Spleen (tissue), 13 donors: ENCODE measurements at places on chromosomes 16 and 17. TPM values are rescaled to one million over a fixed set of nuclear protein-coding genes. Genes with fewer than 3 reads are reported as not detected.
A peak's percentile ranks its signal among the peaks of the same experiment; 100 is the strongest.

GRCh38 chr17:43958748-43959352, 5.1 kb upstream of the PYY start:
- DNase-seq: no peak

GRCh38 chr17:28957992-28958355, 6.7 kb upstream of the PHF12 start:
- DNase-seq: no peak

SNX20 gene
- 17.6 TPM for polyA plus RNA-seq

LRRC45 gene
- 13.6 TPM for polyA plus RNA-seq

CBX8 gene
- 2.5 TPM for polyA plus RNA-seq

GRCh38 chr17:28193241-28193640, 125.8 kb upstream of the TMEM97 start:
- DNase-seq: no peak

DNA sequence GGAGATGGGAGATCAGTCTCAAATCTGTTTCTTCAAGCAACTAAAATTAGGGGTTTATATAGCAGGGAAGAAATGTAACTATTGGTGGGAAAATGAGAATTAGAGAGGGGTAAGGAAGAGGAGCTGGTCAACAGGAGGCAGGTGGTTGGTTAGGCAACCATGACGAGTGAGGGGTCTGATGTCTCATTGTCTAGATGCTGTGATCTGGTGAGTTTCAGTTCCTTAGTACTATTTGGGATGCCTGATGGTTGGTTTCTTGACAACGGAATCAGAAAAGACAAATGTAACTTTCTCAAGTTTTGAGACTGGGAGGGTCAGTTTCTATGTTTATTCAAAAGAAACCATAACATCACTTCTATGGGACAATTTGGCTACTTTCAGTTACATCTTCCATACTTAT, 415.3 kb upstream of the C16orf82 start:
- no peak for DNase-seq

VMO1 gene
- 8.4 TPM for polyA plus RNA-seq

CRYM gene
- polyA plus RNA-seq: 0.22 TPM

GRCh38 chr17:40319651-40320540, 10.9 kb downstream of the RARA start:
- peak; percentile 93 for DNase-seq

- DNase-seq: no peak
Measured at GRCh38 chr16:79902351-79902750, 301.8 kb upstream of the MAF start.

DNA sequence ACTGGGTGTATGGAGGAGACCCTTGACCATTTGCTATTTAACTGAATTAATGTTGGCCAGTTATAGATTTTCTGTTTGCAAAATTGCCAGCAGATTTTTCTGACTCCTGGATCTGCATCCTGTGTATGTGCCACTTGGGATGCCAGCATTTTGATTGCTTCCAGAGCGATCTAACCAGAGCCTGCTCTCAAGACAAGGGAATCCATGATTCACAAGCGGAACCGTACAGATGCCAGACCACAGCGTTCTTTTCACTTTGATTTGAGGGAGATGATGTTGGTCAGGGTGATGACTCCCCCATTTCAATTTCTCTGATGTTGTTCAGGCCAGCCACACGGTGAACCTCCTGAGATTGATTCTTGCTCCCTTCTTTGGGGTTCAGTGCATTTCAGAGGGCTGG, 228.7 kb downstream of the CDH13 start:
- no peak for DNase-seq

GRCh38 chr16:84082110-84082509, 34.6 kb downstream of the MBTPS1 start:
- no peak for DNase-seq

NPIPA7 gene
- 17.4 TPM for polyA plus RNA-seq

- no peak for DNase-seq
Measured at GRCh38 chr16:86171329-86171728, 272.4 kb downstream of the IRF8 start.

DNA sequence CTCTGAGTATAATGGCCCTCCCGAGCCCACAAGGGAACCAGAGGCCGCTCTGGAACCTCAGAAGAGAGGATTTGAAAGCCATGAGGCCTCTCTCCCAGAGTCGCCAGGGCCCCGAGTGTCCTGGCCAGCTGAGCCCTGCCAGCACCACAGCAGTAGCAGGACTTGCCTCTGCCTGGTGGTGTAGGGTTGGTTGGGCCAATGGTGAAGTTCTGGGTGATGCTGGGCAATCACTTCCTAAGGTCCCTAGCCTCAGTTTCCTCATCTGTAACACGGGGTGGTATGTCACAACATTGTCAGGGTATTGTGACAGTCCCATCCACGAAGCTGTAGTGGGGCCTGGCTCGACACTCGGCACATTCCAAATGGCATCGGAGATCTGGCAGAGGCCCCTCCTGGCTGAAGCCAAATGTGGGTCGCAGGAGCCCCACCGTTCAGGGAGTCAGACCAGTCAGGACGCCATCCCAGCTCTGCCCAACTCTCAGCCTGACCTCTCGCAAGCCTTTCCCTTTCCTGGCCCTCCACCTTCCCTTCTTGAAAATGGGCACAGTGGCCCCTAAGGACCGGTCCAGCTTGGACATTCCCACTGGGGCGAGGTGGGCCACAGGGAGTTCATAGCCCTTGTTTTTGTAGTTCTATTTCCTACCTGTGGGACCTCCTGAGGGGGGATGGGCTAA, 1.7 kb downstream of the NATD1 start:
- peak; percentile 77 for DNase-seq

- DNase-seq: no peak
Measured at GRCh38 chr17:66310528-66311148, 8.2 kb downstream of the PRKCA start.

DNA sequence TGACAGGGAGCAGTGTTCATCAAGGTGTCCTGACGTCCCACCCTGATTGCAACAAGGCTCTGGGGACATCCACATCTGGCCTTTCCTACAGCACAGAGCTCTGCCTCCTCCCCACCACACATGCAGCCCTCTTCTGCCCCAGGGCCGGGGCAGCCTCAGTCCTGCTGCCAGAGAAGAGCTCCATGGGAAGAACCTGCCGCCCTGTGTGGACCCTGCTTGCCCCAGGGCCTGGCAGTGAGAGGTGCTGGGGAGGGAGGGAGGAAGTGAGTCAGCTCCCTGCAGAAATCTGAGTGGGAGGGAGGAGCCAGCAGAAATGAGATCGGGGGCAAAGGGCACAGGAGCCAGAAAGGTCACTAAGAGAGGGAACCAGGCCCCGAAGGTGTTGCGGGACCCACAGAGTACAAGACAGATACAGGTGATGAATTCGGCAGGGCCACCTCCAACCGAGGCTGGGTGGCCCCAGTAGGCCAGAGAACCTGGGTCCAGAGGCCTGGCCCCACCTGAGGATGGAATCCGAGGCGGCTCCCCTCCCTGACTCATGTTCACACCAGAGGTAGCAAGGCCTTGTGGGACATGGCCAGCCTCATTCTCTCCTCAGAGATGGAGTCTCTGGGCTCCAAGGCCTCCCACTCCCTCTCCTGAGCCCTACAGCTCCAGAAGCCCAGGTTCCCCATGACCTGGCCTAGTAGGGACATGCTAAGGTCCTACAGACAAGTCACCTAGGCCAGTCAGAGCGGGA, 24.8 kb downstream of the MYO18A start:
- DNase-seq: peak; percentile 81

CDIP1 gene
- 13.8 TPM for polyA plus RNA-seq

- no peak for DNase-seq
Measured at GRCh38 chr17:38961413-38961812, 5.8 kb downstream of the FBXO47 start.

ODAD4 gene
- 0.35 TPM for polyA plus RNA-seq

DNA sequence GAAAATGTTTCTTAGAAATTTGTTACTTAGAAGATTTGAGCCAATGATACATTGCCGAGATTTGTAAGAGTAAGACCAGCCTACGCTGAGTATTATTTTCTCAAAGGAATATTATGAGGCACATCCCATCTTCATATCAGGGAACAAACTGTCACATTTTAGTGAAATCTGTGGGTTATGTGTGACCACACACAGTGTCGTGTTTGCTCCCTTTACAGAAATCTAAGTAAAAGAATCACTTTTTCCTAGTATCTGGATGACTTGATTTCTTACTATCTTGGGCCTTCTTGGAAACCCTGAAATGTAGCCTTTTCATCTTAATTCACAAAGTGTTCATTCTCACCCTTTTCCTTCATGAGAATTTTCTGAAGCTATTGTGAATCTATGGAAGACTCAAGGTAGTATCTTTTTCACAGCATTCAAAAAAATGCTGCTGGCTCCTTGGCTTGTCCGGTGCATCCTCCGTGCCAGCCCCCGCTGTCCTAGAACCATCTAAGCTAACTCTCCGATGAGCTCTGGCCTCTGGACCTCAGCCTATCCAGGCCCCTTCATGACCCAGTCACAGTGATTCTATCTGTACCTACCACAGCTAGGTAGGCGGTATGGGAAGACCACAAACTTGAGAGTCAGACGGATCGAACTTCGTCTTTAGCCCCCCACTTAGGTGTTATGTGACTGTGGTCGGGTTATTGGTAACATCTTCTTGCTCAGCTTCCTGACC, 524.3 kb downstream of the MAF start:
- no peak for DNase-seq

ABCC11 gene
- polyA plus RNA-seq: not detected

GRCh38 chr16:57778658-57779057, 23.6 kb downstream of the KIFC3 start:
- no peak for DNase-seq

CDRT15L2 gene
- polyA plus RNA-seq: not detected
